HCT116 (cell line): ENCODE measurements at places on chromosomes 5 and 9. TPM values are rescaled to one million over a fixed set of nuclear protein-coding genes. Genes with fewer than 3 reads are reported as not detected.

GRCh38 chr9:27471366-27471765 lies 52.7 kb upstream of the IFNK start:
- H3K4me1 ChIP-seq: no peaks in the 10 kb centered on the region
- H3K27me3 ChIP-seq: no peaks in the 10 kb centered on the region
- no peak overlapping the region for H3K4me3 ChIP-seq
- no peak for DNase-seq

PCDHB14 gene
- total RNA-seq: 0.27 TPM

GRCh38 chr5:143350341-143350740 lies 53.1 kb downstream of the NR3C1 start:
- H3K4me3 ChIP-seq: no peak overlapping the region
- H3K36me3 ChIP-seq: no peaks in the 10 kb centered on the region
- peaks cover 35% of the 10 kb centered on the region for H3K4me1 ChIP-seq
- DNase-seq: no peak
- H3K27me3 ChIP-seq: no peaks in the 10 kb centered on the region
- H3K27ac ChIP-seq: no peak overlapping the region

GRCh38 chr5:143331956-143332355 lies 71.5 kb downstream of the NR3C1 start:
- no peak overlapping the region for H3K27ac ChIP-seq
- no peaks in the 10 kb centered on the region for H3K36me3 ChIP-seq
- no peak overlapping the region for H3K4me3 ChIP-seq
- H3K4me1 ChIP-seq: no peaks in the 10 kb centered on the region

FOXD4 gene
- total RNA-seq: 2.8 TPM
